Type B pancreatic cell (in vitro differentiated cells): ENCODE measurements at places on chromosomes 4 and X.

GRCh38 chr4:184397516-184398163 lies 76.7 kb downstream of the IRF2 start:
- DNase-seq = no peak

- DNase-seq = no peak
These were observed 37.7 kb downstream of the SLC25A5 start for GRCh38 chrX:119505945-119506344.

- DNase-seq = no peak
These were observed 13.0 kb downstream of the LRP2BP start for GRCh38 chr4:185382754-185383153.

DNA sequence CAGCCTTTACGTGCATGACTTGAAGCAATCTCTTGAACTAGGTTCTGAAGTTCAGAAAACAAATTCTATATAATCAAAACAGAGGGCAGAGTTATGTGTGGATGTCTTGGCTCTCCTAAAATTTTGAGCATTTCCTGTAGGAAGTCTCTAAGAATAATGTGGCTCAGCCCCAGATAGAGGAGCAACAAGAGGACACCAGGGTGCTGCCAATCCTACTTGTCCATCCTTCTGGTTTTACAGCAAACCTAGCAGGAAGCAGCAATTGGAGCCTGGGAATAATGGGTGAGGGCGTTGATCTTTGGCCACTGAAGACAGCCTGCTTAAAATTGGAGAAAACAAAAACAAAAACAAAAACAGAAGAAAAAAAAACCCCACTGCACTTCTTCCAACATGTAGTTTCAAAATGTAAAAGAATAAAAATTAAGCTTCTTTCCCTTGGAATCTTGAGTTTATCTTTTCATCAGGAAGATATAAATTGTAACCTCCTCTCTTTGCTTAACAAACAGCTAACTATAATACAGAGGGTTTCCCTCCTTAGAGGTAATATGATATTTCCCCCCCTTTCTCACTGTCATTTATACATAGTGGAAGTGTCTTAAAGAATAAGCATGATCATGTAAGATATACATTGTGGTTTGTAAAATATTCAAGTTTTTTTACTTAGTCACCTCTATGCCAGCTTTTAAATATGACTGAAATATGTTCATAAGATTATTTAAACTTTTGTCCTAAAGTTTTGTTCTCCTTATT lies 130.6 kb downstream of the FBXO8 start:
- no peak for DNase-seq

DNA sequence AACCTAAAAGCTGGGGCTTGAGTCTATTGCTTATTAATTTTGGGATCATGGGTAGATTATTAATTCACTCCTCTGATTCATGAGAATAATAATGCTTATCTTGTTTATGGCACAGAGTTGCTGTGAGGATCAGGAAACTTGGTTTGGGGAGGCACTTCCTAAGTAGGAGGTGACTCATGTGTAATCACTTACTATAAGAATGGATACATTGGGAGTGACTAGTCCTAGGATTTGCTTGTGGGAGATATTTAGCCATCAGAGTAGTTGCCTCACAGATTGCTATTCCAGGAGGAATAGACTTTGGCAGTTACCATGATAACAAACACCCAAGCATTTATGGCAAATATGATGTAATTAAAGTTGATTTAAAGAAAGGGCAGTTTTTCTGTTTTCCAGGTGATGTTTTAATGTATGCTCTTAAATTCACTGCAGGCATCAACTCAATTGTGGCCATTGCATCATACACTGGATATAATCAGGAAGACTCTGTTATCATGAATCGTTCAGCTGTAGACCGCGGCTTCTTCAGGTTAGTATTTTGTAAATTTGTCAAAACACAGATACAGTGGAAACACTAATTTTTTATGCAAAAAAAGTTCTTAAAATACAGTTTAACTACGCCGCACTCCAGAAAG lies 41.9 kb downstream of the POLR2B start:
- no peak for DNase-seq

DNA sequence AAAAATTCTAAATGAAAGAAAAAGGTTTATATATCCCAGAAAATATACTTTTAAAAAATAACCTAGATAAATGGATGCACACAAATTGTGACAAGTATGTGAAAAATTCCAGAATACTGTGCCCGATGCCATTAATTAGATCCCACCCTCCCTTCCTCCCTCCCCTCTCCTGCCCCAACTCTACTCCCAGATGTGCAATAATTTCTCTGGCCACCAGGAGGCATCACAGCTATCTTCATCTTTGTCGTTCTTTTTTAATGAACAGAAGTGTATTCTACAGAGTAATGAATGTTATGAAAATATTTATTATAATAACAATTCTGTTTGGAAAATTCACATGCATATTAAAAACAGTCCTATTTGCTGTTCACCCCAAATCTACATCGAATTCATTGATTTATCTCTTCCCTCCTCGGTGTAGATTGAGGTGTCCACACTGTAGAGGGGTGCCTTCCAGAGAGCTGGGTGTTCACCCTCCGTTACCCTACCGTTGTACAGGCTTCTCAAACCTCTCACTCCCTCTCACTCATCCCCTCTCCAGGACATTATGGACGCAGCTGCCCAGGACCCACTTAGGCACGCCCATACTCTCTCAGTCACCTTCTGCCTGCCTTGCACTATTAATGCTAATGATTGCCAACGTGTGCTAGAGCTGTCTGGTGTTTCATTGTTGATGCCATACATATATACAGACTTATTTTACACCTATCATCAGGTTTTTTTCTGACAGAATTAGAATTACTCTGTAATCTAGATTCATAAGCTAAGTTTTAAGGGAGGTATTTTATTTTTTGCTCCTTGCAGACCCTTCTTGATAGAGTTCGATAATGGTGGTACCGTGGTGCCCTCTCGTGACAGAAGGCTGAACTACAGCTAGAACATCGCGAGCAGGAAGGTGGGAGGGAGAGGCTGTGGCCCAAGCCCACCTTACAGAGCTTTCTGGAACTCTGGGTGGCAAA lies 14.1 kb downstream of the RAB40AL start:
- no peak for DNase-seq

DNA sequence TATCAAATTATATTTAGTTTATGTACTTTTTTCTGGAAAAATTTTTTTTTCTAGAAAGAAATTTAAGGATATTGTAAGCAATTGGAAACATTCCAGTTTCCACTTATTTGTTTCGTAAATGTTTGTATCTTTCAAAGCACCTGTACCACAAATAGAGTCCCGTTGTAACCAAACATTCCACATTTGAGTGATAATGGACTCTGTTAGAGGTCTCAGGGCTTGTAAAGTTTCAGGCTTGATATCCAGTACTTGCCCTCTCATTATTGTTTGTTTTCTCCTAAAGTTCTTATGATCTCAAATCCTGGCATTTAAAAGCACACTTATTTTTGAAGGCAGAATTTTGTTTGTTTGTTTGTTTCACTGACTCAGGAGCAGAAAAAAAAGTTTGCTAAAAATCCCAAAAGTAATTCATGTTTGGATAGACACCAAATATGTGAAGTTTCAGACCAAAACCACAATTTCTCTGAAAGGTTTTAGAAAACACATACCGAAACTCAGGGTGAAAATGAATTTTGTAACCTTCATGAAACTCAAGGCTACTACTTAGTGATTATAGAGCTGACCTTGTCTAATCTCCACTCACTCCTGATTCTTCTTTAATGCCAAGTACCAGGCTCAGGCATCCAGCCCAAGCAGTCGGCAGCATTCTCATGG lies 5.7 kb upstream of the TMEM192 start:
- no peak for DNase-seq

GRCh38 chr4:174275101-174275500 lies 8.4 kb downstream of the FBXO8 start:
- no peak for DNase-seq

- no peak for DNase-seq
These were observed 2106.0 kb downstream of the PCDH7 start for GRCh38 chr4:32826169-32826568.

GRCh38 chr4:89197920-89198319 lies 86.6 kb downstream of the TIGD2 start:
- no peak for DNase-seq

GRCh38 chrX:146658379-146658778 lies 151.2 kb upstream of the CXorf51B start:
- no peak for DNase-seq

DNA sequence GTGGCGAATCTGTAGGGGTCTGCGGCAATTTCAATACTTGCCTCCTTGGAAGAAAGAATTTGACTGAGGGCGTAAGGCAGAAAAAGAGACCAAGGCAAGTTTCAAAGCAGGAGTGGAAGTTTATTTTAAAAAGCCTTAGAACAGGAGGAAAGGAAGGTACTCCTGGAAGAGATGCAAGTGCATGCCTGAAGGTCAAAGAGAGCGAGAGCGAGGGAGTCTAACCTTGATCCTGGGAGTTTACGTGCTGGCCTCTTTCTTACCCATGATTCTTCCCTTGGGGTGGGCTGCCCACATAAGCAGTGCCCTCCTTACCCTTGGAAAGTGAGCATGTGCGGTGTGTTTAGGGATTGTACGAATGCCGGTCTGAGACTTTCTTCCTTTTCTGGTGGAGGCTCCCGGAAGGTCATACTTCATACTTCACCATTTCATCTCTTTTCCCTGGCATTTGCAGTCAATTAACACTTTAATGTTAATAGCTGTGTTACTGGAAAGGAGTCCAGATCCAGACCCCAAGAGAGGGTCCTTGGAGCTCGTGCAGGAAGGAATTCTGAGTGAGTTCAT lies 40.0 kb downstream of the ARSD start:
- DNase-seq = no peak

GRCh38 chr4:140047786-140048185 lies 106.2 kb downstream of the MAML3 start:
- DNase-seq = no peak

GRCh38 chrX:11666164-11666563 lies 444 bp upstream of the ARHGAP6 start:
- peak; percentile 71 for DNase-seq

DNA sequence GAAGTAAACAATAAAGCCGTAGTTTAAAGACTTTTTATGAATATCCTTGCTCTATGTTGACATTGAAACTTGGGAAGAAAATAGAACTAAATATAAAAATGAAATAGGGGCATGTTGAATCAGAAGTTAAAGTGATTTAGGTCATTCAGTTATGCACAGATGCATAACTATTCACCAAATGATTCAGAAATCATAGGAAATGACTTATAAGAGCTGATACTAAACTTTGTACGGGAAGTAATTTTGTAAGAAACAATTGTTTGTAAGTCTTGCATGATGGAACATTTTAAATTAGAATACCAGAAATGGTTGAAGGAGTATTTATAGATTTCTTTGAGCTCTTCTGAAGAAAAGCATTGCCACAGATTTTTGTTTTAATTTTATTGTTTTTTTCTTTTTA lies 246.5 kb downstream of the CPE start:
- no peak for DNase-seq

GRCh38 chr4:137310593-137311490 lies 221.5 kb downstream of the PCDH18 start:
- no peak for DNase-seq

GRCh38 chr4:118842055-118842454 lies 6.1 kb upstream of the SEC24D start:
- no peak for DNase-seq

- no peak for DNase-seq
These were observed 600.6 kb downstream of the ANKRD50 start for GRCh38 chr4:124111922-124112321.

- DNase-seq = no peak
These were observed 8.0 kb downstream of the AMOT start for GRCh38 chrX:112832481-112833095.

- DNase-seq = no peak
These were observed 2078.4 kb downstream of the PCDH7 start for GRCh38 chr4:32798471-32799159.

DNA sequence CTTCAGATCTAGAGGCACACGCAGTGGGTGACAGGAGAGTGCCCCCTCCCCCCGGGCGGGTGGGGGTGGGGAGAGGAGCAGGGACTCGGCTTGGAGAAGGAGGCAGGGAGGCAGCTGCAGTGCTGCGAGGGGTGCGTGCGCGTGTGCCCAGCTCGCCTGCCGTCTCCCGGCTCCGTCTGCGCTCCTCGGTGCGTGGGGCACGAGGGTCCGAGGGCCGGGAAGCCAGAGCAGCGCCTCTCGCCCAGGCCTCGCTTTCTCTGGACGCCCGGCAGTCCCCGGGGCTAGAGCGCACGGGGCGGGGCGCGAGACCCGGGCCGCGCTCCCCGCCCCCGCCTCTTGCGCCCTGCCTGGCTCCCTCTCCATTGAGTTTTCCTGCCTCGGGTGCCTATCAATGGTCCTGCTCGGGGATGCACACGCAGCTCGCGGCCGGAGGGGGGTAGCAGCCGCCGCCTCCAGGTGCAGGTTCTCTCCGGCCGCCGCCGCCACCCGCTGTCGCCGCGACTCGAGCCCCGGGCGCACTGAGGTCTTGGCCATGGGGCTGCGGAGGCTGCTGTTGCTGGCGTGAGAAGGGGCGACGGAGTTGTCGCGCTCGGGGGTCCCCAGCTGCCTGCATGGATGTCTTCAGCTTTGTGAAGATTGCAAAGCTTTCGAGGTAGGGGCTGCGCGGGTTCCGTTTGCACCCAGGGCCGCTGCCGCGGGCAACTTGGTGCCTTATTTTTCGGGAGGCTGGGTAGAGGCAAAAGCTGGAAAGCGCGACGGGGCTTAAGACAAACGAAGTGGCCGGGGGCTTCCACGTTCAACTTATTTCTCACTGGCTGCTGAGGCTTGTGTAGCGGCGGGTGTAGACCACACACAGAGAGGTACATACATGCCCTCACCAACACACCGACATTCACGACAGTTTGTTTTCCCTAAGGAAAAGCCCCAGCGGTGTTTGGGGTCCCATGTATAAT lies at the start of gene FRMPD4:
Gene FRMPD4, plus strand, starts transcription at position 113 of the 953 bp plus-strand sequence. Its CDS starts 499 bp downstream, at position 612.
- DNase-seq = no peak

GRCh38 chr4:80803337-80803736 lies 227.2 kb upstream of the BMP3 start:
- no peak for DNase-seq

- DNase-seq = no peak
These were observed 323.3 kb downstream of the STK32B start for GRCh38 chr4:5374592-5374991.

DNA sequence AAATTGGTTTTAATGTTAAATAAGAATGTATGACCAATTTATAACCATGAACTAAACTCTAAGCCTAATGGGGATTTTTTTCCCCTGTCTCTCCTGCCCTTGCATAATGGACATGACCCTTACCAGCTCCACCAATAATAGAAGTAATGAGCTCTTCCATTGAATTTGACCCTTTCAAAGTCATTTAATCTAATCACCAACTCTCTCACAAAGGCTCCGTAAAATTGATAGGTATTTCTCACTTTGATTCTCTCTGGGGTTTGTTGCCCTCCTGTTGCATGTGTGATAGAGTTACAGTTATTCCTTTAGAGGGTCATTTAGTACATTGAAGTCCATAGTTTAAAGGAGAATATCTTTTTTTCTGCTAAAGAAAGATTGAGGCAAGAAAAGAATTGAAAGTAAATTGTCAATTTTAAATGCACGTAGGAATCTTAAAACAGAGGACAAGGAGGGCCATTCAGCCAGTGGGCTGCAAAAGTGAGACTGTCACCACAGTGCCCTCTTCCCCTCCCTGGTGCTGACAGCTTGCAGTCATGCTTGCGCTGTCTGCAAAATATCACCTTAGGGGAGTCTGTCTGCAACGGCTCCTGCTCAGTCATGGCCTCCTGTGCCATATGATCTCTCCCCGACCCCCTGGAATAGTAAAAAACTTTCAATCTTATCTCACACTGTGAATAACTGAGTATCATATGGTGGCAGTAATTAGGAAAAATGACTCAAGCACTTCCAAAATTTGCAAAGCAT lies 307.5 kb upstream of the GNPDA2 start:
- DNase-seq = no peak

- DNase-seq = no peak
These were observed 213.4 kb downstream of the IL15 start for GRCh38 chr4:141849778-141850177.
